Activated CD8-positive, alpha-beta T cell treated with anti-CD3 and anti-CD28 coated beads for 36 hours (primary cell): ENCODE measurements at places on chromosomes 12 and 14.

GRCh38 chr12:53948650-53949593 is 5.8 kb upstream of the HOXC12 start:
- DNase-seq = no peak

DNA sequence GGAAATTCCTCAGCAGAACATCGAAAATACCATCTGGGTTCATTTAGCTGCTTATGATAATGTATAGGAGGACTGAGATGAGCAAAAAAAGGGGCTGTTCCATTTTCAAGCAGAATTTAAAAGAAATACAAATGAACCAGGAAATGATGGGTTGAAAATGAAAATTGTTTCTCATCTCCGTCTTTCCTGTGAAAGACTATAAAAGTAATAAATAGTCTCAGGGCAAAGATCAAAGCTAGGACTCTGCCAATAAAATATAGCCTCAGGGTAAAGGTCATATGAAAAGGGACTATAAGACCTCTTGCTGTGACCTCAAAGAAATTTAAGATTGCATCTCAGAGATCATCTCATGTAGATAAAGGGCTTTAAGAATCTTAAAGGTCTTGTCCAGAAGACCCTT is 478.0 kb downstream of the BTG1 start:
- no peak for DNase-seq

- no peak for DNase-seq
Measured at GRCh38 chr12:31267966-31268365, 58.0 kb downstream of the SINHCAF start.

DNA sequence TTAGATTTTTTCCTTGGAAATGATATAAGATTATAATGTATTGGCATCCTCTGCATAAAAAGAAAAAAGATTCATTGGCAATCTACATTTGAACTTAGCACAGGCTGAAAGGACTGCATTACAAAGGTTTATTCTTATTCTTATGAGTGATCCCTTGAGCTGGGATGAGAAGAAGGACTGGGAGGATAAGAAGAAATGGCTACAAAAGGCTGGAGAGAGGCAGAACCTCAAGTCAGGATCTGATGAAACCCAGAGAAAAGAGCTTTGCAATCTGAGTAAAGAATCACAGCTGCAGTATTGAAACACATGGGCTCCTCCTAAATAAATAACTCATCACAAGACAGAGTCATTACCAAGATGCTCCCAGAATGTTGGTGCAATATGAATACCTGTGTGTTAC is 1635.4 kb upstream of the FLRT2 start:
- no peak for DNase-seq

DNA sequence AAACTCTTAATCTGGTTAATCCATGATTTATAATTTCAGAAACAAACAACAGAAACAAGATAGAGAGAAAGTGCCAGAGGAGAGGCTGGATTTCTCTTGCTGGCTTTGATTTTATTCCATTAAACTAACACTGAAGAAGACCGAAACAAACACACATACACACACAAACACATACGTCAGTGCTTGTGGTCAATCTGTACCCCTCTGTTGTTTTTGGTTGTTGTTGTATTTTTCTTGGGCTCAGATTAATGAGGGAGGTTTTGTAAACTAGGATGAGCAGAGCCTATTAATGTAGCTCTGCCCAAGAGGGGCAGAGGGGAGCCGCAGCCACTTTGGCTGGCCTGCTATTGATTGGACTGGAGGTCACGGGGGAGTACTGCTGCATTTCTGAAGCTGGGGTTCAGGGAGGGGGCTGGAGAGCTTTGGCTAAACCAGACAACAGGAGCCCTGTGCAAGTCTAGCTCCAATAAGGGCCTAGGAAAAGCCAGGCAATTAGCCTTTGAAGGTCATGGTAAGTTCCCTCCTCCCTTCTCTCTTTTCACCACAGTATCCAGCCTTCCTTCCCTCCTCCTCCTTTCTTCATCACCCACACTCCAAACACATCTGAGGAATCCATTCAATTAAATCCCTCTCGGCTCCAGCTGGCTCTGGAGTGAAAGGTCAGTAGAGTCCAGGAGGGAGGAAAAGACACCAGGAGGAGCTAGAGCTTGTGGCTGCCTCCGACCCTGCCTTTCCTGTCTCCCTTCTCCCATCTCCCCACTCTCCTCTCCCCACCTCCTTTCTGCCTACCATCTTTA is 344.1 kb upstream of the LMO3 start:
- DNase-seq = no peak

DNA sequence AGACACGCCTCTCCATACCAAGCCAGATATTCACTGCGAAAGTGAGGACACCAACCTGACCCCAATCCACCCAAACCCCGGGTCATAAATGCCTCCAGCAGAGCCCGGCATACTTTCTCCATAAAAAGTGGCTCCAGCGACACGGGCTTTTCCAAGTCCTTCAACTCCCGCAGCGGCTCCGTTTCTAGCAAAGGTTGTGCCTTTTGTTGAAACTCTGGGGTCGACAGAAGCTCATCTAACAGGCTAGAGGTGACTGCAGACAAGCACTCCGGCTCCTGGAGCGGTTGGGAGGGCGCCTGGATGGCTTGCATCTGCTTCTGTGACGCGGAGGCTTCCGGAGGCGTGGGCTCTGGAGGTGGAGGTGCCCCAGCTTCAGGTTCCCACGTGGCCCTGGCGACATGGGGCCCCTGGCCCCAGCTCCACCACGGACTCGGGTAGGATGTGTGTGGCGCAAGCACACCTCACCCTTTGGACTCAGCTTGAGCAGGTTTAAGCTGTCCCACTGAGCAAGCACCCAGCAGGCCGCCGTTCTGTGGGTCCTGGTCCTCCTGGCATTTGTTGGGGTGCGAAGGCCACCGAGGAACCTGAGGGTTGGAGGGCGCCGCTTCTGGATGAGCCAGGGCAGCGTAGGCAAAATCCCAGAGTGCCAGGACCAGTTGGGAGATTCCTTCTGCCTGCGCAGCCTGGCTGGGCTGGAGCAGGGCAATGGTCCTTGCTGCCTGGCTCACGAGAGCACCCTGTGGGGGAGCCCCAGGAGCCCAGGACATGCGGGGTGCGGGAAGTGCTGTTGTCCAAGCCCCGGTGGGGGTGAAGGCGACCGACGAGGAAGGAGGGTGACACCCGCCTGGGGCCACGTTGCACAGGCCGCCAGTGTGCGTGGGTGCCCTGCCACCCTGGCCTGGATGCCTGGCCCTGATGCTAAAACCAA is 186.3 kb downstream of the ALG10 start:
- DNase-seq = no peak

- no peak for DNase-seq
Measured at GRCh38 chr14:102255401-102256190, 49.4 kb downstream of the MOK start.

DNA sequence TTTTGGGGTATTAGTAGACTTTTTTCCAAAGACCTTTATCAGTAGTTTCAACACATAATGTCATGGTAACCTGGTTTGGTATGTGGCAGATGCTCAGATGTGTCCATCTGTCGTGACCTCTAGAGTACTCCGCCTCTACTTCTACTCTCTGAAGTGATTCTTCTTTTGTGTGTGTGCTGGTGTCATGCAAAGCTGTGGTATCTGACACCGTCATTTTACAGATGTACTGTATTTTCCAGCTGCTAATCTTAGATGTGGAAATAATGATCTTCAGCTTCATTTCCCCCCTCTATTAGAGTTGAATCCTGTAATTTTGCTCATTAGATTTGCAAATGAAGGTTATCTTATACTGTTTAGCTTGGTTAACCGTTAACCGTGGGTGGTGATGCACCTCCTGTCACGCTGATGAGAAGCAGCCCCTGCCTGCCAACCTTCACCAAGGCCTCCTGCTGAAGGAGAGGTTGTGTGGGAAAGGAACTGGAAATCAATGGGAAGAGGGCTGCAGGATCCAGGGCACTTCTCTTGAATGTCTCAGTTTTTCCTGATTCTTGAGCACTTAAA is 222.4 kb upstream of the AMIGO2 start:
- peak; percentile 48 for DNase-seq

DNA sequence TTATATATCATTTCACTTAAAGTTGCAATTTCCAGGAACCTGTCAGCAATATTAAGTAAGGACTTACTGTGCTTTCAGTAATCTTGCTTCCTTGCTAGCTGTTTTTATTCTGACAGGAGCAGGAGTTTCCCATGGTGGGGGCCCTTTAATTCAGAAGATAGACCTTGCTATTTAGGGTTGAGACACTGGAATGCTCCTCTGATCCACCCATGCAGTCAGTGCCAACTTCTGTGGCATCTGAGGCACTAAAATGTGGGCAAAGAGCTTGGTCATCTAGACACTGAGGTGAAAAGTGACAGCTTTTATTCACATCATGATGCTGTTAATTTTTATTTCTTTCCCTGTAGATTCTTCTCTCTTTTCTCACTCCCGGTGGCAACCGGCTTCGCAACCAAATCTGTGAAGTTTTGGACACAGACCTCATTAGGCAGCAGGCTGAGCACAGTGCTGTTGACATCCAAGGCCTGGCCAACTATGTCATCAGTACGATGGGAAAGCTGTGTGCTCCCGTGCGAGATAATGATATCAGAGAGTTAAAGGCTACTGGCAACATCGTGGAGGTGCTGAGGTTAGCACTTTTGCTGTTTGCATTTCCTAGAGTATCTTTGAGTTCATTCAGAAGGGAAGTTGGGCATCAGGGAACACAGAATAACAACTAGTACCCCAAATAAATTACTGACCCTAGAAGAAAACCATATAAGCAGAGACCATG is 18.8 kb downstream of the TCP11L2 start:
- no peak for DNase-seq

- DNase-seq = no peak
Measured at GRCh38 chr12:16300122-16300521, 22.6 kb upstream of the SLC15A5 start.

DNA sequence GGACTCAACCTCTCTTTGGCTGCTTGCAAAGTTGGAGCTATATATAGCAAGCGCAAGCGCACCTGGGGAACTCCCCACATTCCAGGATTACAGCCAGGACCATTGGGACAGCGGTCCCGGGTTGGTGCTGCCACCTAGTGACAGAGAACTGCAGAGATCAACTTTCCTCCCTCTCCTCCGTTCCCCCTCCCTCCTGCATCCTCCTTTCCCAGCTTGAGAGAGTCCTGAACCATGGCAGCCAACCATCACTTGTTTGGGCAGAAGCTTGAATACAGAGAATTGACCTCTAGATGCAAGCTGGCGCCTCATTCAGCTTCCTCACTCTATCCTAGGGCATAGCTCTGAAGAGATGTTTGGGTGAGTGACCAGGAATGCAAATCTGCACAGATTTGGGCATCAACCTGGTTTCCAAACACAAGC is 17.4 kb upstream of the FLVCR2 start:
- DNase-seq = peak; percentile 49

DNA sequence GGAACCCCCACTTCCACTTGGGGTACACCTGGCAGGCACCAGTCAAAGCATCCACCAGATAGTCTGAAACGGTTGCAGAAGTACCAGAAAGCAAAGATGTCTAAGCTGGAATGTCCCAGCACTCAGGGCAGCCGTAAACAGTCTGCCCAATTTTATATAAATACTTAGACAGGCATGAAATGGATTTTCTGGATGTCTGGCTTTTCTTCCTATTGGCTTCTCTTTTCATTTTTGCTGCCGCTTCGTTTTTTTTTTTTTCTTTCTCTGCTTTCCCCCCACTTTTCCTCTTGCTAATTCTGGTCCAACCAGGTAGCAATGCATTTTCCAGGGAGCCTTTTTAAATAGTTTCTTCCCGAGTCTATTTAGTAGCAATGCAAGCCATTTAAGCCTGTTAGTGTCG is 167.7 kb downstream of the GCH1 start:
- no peak for DNase-seq

GRCh38 chr12:130079279-130079678 is 83.0 kb upstream of the FZD10 start:
- no peak for DNase-seq

- no peak for DNase-seq
Measured at GRCh38 chr12:47221256-47222023, 141.7 kb upstream of the AMIGO2 start.

DNA sequence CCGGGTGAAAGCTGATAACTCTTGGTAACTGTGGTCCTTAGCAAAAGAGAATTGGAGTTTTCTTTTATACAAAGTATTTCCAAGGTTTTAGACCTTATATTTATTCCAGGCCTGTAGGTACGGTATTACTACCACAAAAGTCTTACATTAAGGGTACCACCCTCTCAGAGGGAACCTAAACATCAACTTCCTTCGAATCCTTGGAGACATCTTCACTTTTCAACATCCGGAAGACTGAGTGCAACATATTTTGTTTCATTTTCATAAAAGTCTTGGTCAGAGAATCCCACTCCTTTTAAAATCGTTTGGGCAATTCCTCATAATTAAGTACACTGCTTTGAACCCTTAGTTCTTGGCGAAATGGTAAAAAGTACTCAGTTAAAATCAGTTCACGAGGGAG is 1.2 kb downstream of the CNOT2 start:
- no peak for DNase-seq

DNA sequence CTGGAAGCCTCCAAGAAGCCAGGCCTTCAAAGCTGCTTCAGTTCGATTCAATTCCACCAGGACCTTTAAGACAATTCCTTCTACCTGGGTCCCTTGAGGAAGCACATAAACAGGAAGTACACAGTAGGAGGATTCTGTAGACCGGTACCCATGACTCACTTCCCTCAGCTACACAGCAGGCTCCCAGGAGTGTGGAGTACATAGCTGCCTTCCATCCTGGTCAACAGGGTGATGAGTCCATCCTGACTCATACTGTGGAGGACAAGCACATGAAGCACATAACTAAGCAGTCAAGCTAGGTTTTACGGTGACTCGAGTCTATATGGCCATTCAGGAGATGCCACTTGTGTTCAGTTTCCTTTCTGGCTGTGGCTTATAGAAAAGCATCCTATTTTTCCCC is 197.6 kb upstream of the RBM19 start:
- DNase-seq = no peak

DNA sequence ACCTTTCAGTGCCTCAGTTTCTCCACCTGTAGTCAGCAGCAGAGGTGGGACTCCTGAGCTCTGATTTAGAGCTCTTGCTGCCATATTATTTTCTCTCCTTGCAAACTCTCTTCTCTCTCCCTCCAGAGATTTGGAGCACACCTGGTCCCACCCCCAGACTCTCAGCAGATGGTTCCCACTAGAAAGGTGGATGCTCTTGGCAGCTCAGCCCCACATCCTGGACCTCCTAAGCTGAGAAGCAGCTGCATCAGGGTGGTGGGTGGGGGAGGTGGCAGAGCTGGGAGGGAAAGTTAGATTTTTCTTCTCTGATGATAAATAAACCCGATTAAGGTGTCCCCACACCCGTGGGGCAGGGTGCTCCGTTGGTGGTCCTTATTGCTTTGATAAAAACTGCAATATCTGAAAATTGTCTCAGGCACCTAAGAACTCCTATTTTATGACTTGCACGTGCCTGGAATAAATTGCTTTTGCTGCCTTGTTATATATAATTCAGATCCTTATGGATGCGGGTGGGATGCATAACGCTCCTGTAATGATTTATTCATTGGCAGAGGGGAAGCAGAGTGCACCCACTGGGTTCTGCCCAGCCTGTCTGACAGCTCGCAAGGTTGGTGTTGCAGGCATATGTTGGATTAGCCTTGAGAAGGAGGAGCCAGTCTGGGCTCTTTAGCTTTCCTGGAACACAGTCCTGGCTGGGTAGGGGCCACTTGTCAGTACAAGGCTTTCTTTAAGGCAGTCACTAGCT is 214.2 kb downstream of the SUDS3 start:
- DNase-seq = no peak
